ENCODE measurements at places on chromosomes 11 and 22.

GRCh38 chr22:32695451-32695891 lies 106.0 kb upstream of the TIMP3 start:
- DNase-seq, result no peak

DNA sequence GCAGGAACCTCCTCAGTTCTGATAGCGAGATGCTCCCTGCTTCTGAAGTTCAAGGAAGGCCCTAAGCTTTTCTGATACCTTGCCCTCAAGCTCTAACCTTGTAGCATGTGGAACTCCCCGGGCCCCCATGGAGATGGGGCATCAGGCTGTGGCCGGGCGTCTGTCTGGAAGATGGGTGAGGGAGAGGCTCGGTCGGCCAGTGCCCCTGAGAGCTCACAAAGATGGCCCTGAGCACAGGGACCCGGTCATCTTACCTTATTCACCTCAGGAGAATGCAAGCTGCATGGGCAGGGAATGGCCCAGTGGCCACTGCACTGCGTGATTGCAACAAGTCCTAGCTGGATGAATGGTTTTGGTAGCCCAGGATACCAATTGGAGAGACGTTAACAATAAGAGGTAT lies 830.3 kb downstream of the TBC1D22A start:
- no peak for DNase-seq

DNA sequence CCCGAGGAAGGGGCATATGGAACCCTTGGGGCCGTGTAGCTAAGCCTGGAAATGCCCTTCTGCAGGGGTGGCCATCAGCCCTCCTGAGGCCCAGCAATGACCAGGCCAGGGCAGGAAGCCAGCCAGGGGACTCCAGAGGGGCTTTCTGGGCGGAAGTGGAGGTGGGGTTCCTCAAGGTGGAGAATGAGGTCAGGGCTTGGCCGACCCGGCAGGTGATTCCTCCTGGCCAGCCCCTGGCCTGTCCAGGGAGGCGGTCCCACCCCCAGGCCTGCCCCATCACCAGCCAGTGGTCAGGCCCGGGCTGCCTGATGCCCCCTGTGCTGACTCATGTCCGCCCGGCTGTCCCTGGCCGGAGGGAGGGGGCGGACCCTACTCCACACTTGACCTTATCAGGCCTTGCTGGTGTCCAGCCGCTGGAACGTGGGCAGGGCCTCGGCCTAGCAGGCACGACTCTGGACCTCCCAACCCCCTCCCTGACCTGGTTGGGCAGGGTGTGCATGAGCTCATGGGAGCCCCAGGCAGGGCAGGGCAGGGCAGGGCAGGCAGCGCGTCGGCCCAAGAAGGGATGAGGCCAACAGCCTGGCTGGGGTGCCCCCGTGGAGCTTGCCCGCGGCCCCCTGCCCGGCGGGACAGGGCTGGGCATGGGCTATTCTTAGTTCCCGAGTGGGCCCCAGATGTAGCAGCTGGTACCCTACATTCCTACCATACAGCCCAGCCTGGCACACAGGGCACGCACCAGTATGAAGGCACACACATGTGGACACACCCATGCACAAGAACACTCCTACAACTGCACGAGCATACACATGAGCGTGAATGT lies 35.9 kb downstream of the RPL3 start:
- DNase-seq, result no peak

GRCh38 chr11:109862835-109863234 lies 230.4 kb upstream of the ZC3H12C start:
- no peak for DNase-seq

DNA sequence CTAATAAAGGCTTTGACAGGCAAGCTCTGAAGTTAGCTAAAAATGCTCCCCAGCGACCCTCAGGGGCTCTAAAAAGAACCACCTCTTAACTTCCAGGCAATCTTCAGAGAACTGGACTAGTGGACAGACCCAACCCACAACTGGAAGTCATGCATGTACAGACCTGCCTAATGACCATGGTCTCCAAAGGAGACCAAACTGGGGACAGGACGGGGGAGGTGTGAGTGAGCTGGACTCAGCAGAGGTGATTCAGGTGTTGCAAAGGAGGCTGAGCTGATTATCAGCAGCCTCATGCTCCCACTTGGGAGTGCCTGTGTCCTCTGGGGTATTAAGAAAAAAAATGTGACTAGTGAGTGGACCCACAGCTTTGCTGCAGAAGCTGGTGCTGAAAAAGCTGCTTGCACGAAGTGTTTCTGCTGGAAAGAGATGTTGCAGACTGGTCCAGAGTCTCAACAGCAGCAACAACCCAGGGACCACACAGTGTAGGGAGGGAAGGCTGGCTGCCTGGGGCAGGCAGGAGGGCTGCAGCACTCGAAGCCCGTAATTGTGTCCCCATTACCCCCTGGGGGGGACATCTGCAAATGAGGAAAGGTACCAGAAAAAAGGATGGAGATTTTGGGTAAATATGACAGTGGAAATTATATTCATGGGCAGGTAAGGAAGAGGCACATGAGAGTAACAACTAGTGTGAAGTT lies 35.3 kb downstream of the PITPNB start:
- no peak for DNase-seq

- DNase-seq, result peak; percentile 83
These were observed at the start of gene RASGRP2 for GRCh38 chr11:64743591-64744543. Gene RASGRP2 (minus strand): TSS chr11:64744142. CDS start chr11:64742866, 1,276 bp downstream.

DNA sequence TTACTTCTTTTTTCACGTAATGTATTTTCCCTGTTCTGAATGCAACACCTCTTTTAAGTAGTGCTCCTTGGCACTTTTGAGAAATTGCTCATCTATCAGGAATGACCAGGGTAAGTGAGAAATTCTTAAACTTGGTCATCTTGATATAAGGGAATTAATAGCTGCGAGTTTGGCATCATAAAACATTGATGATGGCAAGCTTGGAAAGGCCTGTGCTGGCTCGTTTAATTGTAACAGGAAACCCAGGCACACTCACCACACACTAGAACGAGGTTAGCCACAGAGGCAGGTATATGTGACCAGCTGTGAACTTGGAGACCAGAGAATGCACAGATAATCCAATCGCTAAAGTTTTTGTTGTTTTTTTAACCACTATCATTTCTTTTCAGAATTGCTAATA lies 24.3 kb downstream of the FAM118A start:
- no peak for DNase-seq

DNA sequence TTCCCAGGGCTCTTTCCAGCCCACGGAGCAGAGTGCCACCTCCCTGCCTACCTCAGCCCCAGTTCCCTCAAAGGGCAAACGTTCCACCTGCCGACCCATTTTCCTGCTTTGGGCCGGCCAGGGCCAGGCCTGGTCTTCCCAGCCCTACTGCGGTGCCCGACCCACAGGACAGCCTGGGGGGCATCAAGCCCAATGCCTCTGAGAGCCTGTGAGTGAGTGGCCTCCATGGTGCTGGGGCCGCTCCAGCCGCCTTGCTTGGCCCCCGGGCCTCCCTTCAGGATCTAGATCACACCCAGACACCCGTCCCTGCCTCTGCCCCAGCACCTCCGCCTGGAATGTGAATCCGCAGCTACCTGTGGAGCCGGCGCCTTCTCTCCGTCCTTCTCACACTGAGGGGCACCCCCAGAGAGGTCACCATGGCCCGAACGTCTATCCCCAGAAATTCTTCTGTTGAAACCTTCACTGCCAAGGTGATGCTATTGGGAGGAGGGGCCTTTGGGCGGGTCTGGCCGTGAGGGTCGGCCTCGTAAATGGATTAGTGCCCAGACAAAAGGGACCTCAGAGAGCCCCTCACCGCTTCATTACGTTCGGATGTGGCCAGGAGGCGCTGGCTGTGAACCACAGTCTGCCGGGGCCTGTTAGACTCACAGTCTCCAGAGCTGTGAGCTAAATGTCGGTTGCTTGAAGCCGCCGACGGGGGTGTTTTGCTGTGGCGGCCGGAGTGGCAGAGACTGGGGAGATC lies 36.2 kb upstream of the BRSK2 start:
- DNase-seq, result no peak

DNA sequence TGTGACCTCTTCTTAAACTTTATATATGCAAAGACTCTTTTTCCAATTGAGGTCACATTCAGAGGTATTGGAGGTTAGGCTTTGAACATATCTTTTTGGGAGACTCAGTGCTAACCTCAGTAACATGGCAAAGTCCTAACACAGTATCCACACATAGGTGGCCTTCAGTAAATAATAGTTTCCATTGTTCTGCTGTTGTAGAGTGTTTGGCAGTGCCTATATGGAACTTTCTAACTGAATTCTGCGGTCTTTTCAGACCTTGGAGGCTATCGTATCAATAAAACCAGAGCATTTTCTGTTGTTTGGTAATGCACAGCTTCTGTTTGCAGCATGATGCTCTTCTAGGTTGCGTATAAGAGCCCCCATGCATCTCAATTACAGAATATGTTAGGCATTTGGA lies 47.0 kb downstream of the LDLRAD3 start:
- no peak for DNase-seq
